ENCODE measurements at places on chromosomes 4 and X.

GRCh38 chrX:52839137-52839536, 28.1 kb downstream of the XAGE5 start:
- no peak for DNase-seq

- no peak for DNase-seq
These were observed 127.4 kb downstream of the GRIA3 start for GRCh38 chrX:123311486-123311885.

- no peak for DNase-seq
These were observed 37.8 kb downstream of the SPCS3 start for GRCh38 chr4:176357359-176358082.

DNA sequence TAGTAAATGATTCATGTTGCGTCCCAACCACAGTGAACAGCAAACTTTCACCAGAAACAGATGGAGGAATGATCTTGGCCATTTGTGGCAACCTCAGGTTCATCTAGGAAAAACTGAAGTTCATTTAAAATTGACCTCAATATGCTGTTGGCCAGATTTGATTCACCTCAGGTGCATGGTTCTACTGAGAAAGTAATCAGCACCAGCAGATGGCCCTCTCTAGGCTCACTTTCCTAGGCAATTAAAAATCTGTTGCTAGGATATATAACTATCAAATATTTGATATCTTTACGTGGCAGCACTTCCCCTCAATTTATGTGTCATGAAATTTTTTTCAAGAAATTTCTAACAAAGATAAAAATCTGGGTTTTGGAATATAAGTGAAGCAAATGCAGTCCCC, 344.7 kb downstream of the GALNTL6 start:
- DNase-seq: no peak

- DNase-seq: no peak
These were observed 36.5 kb downstream of the PTPN13 start for GRCh38 chr4:86630629-86631028.

- no peak for DNase-seq
These were observed 78.5 kb downstream of the BTC start for GRCh38 chr4:74715706-74716435.

DNA sequence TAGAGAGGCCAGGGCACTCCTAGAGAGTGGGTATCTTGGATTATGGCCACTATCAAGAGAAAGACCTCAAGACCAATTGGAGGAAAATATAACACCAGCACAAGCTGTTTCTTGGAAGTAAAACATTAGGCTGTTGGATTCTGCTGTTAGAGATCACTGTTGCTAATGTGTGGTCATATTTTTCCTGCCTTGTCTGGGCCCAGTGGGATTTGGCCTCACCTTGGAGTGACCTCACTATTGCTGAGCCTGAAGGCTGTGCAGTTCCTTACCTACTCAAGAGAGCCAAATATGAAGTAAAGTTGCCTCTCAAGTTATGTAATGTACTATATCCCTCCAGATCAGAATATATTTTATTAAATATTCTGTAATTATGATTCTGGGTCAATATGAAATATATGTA, 355.4 kb upstream of the CTSO start:
- no peak for DNase-seq

DNA sequence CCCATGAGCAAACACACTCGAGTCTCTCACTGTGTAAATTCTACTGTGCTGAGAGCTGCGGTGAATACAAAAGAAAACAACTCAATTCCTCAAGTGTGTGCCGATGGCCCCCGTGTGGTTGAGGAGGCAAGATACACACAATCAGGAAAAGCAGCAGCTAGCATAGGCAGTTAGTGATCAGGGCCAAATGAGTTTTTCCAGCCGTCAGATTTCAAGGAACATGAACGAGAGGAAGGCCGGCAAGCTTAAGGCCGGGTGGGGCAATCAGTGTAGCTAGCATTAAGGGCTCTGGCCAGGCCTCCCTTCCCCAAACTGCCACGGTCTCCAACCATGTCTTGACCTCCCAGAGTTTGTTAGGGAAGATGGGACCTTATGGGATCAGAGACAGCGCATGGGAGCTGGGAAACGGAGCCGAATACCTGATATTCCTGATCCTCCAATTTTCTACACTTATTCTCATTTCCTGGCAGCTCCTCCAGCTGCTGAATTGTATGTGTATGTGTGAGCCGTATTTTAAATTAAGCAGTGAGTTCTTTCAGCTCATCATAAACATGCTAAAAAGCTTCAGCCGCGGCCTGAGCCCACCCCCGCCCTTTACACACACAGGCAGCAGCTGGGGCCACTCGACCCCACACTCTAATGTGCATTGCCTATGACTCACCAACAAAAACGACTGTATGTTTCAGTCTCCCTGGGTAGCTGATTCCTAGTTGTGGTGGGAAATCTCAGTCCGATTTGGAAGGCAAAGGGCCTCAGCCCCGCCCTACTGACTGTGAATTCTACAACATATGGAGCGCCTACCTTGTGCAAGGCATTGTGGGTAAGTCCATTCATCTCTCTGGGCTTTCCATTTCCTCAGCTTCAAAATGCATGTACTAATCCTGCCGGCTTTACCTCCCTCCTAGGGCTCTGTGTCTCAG, 59.9 kb downstream of the RTL9 start:
- DNase-seq: no peak

- DNase-seq: no peak
These were observed 560.8 kb downstream of the FGF13 start for GRCh38 chrX:138150709-138151108.

- DNase-seq: no peak
These were observed 68.8 kb upstream of the BLTP1 start for GRCh38 chr4:122083351-122083750.

DNA sequence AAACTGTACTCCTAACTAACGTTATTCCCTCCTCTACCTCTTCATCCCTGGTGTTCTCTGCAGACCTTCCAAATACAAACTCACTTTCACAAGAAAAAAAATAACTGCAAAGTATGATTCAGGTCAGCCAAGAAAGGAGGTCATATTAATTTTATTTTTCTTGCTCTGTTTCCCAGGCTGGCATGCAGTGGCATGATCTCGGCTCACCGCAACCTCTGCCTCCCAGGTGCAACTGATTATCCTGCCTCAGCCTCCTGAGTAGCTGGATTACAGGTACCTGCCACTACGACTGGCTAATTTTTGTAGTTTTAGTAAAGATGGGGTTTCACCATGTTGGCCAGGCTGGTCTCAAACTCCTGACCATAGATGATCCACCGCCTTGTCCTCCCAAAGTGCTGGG, 156.6 kb downstream of the CHIC2 start:
- no peak for DNase-seq

DNA sequence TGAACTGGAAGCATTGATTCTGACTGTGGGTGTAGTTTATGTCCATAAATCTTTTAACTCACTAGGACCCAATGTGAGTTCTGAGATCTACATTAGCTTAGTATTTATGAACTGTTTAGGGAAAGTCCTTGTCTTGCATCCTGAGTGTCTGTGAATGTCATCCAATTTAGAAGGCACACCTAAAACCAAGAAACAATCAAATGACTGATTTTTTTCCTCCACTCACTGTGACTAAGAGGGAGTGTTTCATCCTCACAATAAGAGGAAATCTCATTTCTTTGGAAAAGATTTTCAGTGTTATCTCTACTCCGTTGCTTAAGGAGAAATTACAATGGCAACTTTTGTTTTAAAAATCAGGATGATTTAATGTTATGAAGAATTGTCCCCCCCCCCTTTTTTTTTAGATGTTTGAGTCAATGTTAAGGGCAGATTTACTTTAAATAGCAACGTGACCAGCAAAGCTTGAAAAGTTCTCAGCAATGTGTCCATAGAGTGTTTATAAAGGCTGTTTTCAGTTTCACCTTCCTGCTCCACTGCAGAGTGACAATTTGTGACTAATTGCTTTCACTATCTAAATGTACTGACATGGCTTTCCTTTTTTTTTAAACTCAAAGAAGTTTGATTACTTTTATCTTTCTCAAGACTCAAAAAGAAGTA, 173.0 kb downstream of the SPCS3 start:
- no peak for DNase-seq

DNA sequence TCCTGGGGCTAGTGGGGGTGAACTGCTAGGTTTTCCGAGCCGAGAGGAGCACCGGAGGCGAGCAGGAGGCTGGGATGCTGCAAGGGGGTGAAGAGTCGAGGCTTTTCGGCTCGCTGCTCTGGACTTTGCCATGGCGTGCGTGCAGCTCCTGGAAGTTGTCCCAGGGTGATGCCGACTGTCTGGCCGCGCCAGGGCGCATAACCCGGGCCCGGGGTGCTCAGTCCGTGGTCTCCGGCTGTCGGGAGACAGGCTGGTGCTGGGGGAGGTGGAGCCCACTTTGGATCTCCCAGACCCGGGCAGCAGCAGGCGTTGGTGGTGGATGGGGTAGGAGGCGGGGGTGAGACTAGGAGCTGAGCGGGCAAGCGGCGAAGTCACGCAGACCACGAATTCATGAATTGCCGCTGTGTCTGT, 793 bp downstream of the GRIA3 start:
- DNase-seq: no peak

- DNase-seq: no peak
These were observed 1.3 kb downstream of the VMA21 start for GRCh38 chrX:151398346-151398745.

GRCh38 chr4:152398060-152398459, 137.8 kb downstream of the FBXW7 start:
- no peak for DNase-seq

DNA sequence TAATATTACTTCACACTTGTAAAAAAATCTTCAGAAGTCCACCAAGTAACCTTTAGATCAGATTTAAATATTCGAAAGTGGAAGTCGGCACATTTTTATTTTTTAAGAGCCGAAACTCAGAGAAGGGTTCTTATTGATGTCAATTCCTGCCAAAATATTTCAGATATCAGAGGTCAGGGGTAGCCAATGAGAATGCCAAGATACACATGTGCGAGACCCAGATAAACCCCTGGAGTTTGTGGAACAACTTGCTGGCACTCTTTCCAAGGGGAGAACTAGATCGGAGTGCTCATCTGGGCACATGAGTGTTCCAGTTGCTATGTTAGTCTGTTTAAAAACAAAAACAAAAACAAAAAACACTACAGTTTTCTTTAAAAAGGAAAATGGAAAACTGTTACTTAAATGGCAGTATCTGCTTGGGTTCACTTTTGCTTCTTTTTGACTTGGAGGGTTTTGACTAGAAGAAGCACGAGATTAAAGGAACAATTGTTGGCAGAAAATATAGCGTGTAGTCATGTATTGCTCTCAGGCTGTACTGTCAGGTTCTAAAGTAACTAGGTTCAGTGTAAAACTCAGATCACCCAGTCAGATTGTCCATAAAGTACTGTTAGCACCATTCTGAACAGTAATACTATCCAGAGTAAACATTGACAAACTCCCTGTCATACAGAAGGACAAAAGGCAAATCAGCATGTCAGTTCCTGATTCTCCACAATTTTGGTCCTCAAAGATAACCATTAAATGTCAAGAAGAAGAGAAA, 188.0 kb upstream of the PACRGL start:
- peak; percentile 61 for DNase-seq

DNA sequence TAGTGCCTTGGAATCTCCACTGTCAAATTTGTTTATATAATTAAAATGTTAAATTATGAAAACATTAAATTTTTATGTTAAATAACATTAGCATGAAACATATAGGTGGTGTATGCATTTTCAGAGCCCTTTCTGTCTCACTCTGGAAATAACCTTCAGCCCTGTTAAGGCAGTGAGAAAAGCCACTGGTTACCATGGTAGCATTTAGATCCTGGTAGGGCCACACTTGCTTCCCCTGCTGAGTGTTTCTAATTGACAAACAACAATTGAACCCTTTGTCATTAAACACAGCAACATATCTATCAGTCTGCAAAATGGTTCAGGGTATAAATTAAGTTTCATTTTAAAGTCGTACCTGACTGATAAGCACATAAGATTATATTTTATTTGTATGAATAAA, 63.5 kb downstream of the PDK3 start:
- DNase-seq: peak; percentile 61

DNA sequence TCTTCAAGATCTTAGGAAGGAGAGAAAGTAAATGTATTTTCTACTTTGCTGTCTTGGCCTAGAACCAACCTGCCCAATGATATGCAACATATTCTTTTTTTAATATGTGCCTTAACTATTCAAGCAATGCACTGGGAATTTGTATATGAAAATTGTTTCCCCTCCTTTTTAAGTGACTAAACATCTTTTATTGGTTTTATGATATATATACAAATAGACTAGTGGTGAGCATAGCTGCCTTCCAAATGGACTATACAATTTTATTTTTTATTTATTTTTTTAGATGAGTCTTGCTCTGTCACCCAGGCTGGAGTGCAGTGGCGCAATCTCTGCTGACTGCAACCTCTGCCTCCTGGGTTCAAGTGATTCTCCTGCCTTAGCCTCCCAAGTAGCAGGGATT, 10.3 kb downstream of the NOCT start:
- no peak for DNase-seq

DNA sequence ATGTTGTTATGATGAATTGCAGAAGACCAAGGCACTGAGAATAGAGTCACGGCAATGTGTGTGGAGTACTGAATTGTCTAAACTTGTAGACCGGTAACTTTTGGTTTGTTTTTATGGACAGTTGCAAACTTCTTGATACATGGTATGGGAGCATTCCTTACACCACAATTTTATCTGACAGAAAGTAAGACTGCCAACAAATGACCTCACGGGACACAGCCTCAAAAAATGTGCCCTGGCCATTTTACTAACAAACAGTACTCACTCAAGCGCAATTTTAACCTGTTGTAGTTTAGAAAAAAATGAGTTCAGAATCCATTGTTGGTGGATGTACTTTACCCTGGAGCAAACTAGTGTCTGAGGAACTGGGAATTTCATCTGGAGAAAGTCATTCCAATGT, 321.2 kb downstream of the CAMK2D start:
- DNase-seq: no peak

DNA sequence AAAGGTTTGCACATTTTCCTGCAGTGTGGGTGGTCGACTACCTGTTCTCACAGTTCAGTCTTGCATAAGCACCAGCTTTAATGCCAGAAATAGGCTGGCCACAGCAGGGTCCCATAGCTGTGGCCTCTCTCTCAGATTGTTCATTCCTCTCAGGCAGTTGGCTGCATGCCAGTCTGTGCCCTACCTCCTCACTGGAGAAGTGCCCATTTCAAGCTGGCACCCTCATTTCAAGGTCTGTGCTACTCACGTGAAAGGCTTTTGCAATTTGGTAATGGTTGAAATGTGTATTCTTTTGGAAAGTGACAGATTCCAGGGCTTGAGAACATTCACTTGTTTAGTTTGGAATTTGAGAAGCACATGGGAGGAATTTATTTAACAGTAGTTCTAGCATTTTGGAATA, 28.9 kb upstream of the MTMR1 start:
- DNase-seq: peak; percentile 51

Data from NCI-H2081 (cell line).